GM06990 (cell line): ENCODE measurements at places on chromosomes 6 and 20.

- no peak for DNase-seq
These were observed 211.6 kb downstream of the WDR27 start for GRCh38 chr6:169490246-169490641.

- DNase-seq: no peak
These were observed 451.7 kb downstream of the GRIK2 start for GRCh38 chr6:101845172-101845571.

DNA sequence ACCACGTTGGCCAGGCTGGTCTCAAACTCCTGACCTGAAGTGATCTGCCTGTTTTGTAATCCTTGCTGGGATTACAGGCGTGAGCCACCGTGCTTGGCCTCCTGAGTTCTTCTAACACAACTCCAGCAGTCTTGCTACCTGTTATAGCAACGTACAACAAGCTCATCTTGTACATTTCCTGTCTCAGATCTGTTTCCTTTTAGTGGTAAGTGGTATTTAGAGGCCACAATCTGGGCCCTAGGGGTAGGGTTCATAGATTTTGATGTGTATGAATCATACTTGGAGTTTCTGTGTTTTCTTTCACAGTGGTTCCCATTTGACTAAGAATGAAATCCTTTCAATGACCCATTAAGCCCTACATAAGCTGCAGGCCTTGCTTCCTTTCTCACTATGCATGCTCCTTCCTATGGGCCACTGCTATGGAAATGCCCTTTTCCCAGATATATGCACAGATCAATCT is 27.1 kb upstream of the SYNCRIP start:
- peak; percentile 63 for DNase-seq

GRCh38 chr20:14861028-14861699 is 523.8 kb upstream of the FLRT3 start:
- no peak for DNase-seq

DNA sequence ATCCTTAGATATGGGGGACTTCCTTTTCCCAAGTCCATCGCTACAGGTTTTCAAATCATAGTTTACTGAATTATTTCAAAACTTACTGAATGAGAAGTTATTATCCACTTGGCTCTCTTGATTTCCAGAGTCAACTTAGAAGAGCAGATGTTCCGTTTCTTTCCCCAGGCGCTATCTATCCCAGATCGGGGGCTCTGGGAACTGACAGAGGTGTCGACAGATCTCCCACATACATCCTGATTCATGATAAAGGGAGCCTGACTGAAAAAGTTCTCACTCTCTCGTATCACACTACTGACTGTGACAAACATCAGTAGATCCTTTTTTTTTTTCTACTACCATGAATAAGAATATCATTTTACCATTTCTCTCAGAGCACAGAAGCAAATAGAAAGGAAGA is 654.8 kb downstream of the RNF144B start:
- DNase-seq: no peak

DNA sequence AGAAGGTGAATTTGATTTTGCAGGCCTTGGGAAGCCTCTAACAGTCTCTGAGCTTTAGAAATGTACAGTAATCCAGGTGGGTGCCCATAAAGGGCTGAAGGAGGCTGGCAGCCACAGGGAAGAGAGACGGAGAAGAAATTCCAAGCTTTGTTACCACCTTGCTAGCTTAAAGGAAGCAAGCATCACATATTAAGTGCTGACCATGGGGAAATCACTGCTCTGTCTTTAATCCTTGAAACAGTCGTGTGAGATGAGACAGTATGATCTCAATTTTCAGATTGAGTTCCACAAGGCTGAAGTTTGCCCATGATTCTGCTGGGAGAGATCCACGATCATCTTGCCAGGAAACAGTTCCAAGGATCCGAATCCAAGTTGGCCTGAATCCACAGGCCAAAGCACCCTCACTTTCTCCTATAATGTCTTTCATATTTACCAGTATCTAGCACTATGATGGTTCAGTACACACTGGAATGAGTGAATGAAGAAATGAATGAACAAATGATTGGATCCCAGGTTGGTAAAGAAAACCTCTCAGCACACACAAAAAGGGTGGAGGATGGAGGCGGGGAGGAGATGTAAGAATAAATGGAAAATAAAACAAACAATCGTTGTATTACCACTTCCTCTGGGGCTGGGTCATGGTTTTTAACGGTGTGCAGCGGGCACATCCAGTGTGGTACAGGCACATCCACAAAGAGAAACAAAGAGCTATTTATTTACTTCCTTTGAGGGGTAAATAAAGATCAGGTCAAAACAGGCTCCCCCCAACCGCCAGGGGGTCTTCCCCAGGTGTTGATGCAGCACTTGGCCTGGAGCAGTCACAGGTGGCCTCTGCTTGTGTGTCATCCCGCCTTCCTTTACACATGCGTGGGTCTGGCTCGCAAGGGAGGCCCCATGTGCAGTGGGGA is 28.2 kb upstream of the TAF8 start:
- DNase-seq: peak; percentile 79

- DNase-seq: no peak
These were observed 218.1 kb downstream of the LRFN2 start for GRCh38 chr6:40369042-40369441.

DNA sequence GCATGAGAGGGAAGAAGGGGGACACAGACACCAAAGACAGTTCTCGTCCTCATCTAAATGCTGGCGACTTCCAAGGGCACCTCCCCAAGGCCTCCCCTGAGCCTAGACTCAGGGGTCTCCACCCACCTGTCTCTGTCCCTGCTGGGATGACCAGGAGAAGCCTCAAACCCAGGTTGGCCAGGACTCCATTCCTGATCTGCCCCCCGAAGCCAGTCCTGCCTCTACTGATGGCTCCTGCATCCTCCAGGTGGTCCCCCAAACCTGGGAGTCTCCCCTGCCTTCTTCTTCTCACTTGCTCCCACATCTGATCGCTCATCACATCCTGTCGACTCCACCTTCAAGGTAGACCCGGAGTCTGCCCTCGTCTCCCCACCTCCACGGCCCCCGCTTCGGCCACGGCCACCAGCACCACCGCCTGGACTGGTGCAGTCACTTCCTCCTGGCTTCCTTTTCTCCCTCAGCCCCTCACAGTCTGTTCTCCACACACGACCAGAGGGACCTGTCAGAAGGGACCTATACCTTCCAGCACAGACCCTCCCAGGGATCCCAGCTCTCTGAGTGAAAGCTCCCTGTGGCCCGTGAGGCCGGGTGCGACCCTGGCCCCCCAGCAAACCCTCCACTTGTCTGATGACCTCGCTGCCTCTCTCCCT is 92.1 kb downstream of the CEBPB start:
- no peak for DNase-seq

DNA sequence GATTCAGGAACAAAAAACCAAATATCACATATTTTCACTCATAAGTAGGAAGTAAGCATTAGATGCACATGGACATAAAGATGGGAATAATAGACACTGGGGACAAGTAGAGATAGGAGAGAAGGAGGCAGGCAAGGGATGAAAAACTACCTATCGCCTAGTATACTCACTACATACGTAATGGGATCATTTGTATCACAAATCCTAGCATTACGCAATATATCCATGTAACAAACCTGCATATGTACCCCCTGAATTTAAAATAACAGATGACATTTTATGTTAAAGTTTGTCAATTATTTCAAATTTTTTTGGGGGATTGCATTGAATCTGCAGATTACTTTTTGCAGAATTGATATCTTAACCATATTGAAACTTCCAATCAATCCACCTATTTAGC is 660.5 kb upstream of the MAN1A1 start:
- DNase-seq: no peak

GRCh38 chr6:12892151-12892550 is 175.6 kb downstream of the PHACTR1 start:
- no peak for DNase-seq

- no peak for DNase-seq
These were observed 41.0 kb downstream of the COX4I2 start for GRCh38 chr20:31678389-31679356.

- peak; percentile 88 for DNase-seq
These were observed at the start of gene FAM50B for GRCh38 chr6:3848925-3849605. TSS of gene FAM50B (plus strand) at chr6:3849373. CDS start at chr6:3849812, 439 bp downstream.

DNA sequence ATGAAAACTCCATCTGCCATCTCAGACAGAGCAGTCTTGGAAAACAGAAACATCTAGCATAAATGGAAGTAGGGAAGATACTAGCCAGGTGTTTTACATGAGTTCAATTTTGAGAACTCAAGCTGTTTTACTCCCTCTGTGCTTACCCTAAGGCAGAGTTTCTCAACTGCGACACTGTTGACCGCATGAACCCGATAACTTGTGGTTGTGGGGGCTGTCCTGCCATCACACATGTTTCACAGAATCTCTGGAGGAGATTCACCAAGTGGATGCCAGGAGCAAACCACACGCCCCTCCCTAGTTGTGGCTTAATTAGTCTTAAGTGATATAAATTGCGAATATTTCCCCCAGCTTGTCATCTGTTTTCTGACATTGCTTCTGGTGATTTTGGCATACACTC is 2.3 kb upstream of the SERPINB6 start:
- no peak for DNase-seq

GRCh38 chr6:10314163-10314955 is 100.5 kb downstream of the TFAP2A start:
- no peak for DNase-seq

GRCh38 chr6:155787168-155787567 is 331.5 kb upstream of the NOX3 start:
- no peak for DNase-seq

- DNase-seq: no peak
These were observed 135.1 kb upstream of the B3GAT2 start for GRCh38 chr6:71091956-71092355.

DNA sequence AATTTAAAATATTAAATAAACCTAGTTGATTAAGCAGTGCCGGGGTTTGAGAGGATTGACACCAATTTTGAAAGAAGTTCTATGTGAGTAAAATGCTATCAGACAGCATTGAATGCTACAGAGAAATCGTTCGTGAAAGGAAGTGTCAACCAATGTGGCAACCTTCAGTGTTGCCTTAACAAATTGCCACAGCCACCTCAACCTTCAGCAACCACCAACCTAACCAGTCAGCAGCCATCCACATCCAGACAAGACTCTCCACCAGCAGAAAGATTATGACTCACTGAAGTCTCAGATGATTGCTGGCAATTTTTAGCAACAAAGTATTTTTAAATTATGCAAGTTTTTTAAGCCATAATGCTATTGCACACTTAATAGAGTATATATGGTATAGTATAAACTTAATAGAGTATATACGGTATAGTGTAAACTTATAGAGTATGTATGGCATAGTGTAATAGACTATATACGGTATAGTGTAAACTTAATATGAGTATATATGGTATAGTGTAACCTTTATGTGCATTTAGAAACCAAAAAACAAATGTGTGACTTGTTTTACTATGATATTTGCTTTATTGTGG is 65.3 kb upstream of the ID4 start:
- DNase-seq: no peak

DNA sequence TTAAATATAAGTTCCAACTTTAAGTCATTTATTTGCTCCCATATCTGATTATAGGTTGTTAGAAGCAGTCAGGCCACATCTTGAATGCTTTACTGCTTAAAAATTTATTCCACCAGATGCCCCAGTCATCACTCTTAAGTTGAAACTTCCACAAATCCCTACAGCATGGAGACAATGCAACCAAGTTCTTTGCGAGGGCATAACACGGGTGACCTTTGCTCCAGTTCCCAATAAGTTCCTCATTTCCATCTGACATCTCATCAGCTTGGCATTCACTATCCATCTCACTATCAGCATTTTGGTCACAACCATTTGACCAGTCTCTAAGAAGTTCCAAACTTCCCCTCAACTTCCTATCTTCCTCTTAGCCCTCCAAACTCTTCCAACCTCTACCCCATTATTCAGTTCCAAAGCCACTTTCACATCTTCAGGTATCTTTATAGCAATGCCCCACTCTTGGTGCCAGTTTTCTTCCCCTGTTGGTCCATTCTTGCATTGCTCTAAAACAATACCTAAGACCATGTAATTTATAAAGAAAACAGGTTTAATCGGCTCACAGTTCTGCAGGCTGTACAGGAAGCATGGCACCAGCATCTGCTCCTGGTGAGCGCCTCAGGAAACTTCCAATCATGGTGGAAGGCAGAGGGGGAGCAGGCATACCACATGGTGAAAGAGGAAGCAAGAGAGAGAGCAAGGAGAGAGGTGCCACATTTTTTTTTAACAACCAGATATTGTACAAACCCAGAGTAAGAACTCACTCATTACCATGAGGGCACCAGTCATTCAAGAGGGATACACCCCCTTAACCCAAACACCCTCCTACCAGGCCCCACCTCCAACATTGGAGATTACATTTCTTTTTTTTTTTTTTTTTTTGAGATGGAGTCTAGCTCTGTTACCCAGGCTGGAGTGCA is 15.9 kb upstream of the ITPR3 start:
- DNase-seq: no peak

DNA sequence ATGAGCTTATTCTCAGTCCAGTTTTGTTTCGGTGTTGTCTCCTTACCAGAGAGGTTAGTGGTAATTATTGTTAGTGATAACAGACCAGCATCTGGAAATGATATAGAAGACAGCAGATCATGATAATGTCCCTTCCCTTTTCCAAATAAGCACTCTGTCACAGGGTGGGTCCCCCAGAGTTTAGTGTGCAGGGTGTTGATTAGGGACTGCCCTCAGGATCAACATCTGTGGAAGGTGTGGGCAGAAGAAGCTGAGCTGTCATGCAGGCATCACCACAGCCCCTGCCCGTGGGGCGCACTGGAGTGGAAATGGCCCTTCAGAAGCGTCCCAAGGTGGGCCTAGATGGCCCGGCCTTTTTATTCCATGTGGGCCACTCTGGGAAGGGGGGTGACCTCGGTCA is 67.6 kb upstream of the DTNBP1 start:
- DNase-seq: no peak

GRCh38 chr6:168035098-168035660 is 37.7 kb downstream of the KIF25 start:
- no peak for DNase-seq

GRCh38 chr6:96836631-96837080 is 621 bp downstream of the GPR63 start:
- no peak for DNase-seq

DNA sequence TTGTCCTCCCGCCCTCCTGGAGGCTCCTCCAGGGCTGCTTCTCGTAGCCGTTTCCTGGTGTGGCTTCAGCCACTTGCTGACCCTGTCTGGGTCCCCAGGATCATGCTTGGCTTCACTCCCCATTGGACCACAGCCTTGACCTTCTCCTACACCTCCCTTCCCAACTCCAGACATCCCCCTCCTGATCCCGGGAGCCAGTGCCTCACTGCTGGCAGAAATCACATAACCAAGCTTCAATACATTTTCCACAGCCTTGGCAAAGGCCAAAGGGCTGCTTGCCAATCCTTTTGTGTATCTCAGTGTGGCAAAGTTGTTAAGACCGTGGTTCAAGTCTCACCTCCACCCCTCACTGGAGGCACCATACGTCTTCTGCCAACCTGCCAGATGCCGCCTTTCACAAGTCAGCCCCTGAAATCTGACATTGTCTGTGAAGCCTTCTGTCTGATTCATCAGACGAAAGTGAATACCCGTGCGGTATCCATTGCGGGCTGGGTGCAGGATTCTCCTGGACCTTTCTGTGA is 60.1 kb downstream of the PHACTR3 start:
- no peak for DNase-seq

- DNase-seq: no peak
These were observed 423.4 kb downstream of the CD83 start for GRCh38 chr6:14540810-14541540.

- no peak for DNase-seq
These were observed 74.6 kb upstream of the CEP85L start for GRCh38 chr6:118725944-118726343.

GRCh38 chr20:63066506-63067265 is 59.9 kb upstream of the BHLHE23 start:
- DNase-seq: no peak
